ENCODE measurements at places on chromosomes 7 and 10.

DNA sequence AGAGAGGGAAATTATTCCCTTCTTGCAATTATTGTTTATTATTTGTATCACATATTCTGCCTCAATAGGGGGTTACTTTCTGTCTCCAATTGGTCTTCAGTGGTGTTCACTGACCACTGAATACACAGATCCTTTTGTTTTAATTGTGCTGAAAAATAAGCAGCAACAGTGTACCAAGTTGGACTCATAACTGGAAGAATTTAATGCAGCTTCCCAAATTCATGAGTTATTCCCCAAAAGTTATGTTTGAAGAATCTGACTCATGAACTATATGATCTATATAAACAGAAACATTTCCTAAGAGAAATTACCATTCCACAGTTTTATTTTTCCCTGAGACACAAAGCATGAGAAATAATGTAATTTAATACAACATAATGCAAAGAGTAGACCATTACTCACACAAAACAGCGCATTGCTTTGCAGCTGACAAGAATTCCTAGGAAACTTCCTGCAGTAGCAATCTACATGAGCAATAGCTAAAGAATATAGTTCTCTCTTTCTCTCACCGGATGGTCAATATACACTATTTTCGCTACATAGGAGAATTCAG, 479.2 kb downstream of the HTR7 start:
- no peak for DNase-seq

GRCh38 chr7:154517768-154518167, 465.6 kb downstream of the DPP6 start:
- no peak for DNase-seq

GRCh38 chr10:44756216-44756615, 154.9 kb upstream of the TMEM72 start:
- DNase-seq = no peak

- no peak for DNase-seq
Observed at GRCh38 chr7:44880317-44881018, 4.9 kb downstream of the PURB start.

DNA sequence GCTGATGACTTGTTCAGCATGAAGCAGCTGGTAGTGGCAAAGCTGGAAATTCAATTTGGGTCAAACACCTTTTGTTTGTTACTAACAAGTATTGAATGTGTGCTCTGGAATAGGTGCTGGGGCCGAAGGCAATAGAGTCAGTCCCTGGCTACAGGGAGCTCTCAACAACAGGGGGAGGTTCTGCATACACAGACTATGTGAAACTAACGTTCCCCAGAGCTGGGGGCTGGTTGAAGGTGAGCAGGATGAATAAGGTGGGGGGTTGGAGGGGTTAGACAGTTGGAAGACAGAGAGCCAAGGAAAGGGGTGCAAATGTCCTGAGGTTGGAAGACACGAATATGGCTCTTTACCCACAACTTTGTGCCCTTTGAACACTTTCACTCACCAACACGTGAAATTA, 84.1 kb upstream of the PLPP4 start:
- DNase-seq = no peak

Measured in activated T-helper 9 cell treated with anti-CD3 and anti-CD28 coated beads, Interleukin-2, amount 50 U/mL, for 16 hours (primary cell).